ENCODE measurements at places on chromosomes 7 and 10. TPM values are rescaled to one million over a fixed set of nuclear protein-coding genes. Genes with fewer than 3 reads are reported as not detected.

Gene AOAH
- polyA plus RNA-seq: 14.0 TPM

DNA sequence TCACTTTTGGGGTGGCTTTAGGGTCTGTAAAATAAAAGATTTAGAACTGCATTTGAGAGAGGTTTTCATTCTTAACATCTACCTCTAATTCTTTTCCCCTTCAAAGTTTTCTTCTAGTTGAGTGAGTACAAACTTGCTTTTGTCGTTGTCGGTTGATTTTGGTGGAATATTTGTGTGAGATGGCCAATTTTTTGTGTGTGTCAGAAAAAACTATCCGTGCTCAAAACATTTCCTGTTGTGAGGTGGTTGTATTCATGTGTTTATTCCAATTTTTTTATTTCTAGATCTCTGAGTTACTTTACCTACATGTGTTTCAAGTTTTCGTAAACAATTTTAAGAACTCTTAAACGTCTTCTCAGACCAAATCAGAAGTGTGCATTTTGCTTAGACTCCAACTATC, 1.6 kb downstream of the AHR start:
- H3K4me1 ChIP-seq: no peaks in the 10 kb centered on the region
- H3K27ac ChIP-seq: no peak overlapping the region
- H3K4me3 ChIP-seq: peak overlapping the region; percentile 74
- no peaks in the 10 kb centered on the region for H3K36me3 ChIP-seq
- H3K27me3 ChIP-seq: no peaks in the 10 kb centered on the region
- DNase-seq: no peak

- H3K36me3 ChIP-seq: no peaks in the 10 kb centered on the region
- no peaks in the 10 kb centered on the region for H3K4me1 ChIP-seq
- H3K27ac ChIP-seq: no peak overlapping the region
- H3K4me3 ChIP-seq: no peak overlapping the region
- no peaks in the 10 kb centered on the region for H3K27me3 ChIP-seq
Measured at GRCh38 chr7:107779647-107780099, 23.4 kb downstream of the SLC26A3 start.

Gene CXCL12
- 341 TPM for polyA plus RNA-seq

- no peaks in the 10 kb centered on the region for H3K36me3 ChIP-seq
- no peak overlapping the region for H3K4me3 ChIP-seq
- no peak overlapping the region for H3K27ac ChIP-seq
- DNase-seq: no peak
Measured at GRCh38 chr7:55030314-55030713, 11.5 kb downstream of the EGFR start.

- no peak overlapping the region for H3K27ac ChIP-seq
- no peaks in the 10 kb centered on the region for H3K36me3 ChIP-seq
- no peak for DNase-seq
- no peak overlapping the region for H3K4me3 ChIP-seq
Measured at GRCh38 chr10:43265799-43266721, 805 bp downstream of the RASGEF1A start.

Gene SPDYE16
- 0.71 TPM for polyA plus RNA-seq

Gene BMPER
- 3.7 TPM for polyA plus RNA-seq

- H3K4me3 ChIP-seq: no peak overlapping the region
- no peak for DNase-seq
- no peak overlapping the region for H3K27ac ChIP-seq
- no peaks in the 10 kb centered on the region for H3K36me3 ChIP-seq
- no peaks in the 10 kb centered on the region for H3K27me3 ChIP-seq
- H3K4me1 ChIP-seq: no peaks in the 10 kb centered on the region
Measured at GRCh38 chr7:51539840-51540239, 223.2 kb upstream of the COBL start.

Data from ovary (tissue), 10 donors.